ENCODE measurements at places on chromosomes 11 and 22. TPM values are rescaled to one million over a fixed set of nuclear protein-coding genes. Genes with fewer than 3 reads are reported as not detected.

Gene BAIAP2L2
- not detected for total RNA-seq

Gene DUSP8
- 3.2 TPM for total RNA-seq

Gene CNIH2
- total RNA-seq = 8.4 TPM

Gene USH1C
- not detected for total RNA-seq

Gene TPBGL
- not detected for total RNA-seq

Gene UBQLN3
- not detected for total RNA-seq

Gene C11orf97
- not detected for total RNA-seq

Gene TRIM29
- 2.8 TPM for total RNA-seq

Gene NXPE4
- total RNA-seq = not detected

Gene UBQLNL
- not detected for total RNA-seq

Gene SNRPD3
- total RNA-seq = 261 TPM

Gene DMC1
- 3.7 TPM for total RNA-seq

Gene OR5D18
- not detected for total RNA-seq

Gene CRYBB2
- total RNA-seq = 1.6 TPM

Gene TP53I11
- 10.4 TPM for total RNA-seq

Gene CDC45
- total RNA-seq = 58.0 TPM

Gene HBG1
- total RNA-seq = 2.1 TPM

Gene ST14
- 0.10 TPM for total RNA-seq

Gene IL18
- total RNA-seq = 10.3 TPM

Gene ACTN3
- total RNA-seq = not detected

Gene TFIP11
- 13.8 TPM for total RNA-seq

Gene OR5J2
- total RNA-seq = not detected

Gene GLYAT
- not detected for total RNA-seq

Gene ATP5MG
- 59.3 TPM for total RNA-seq

Gene HYLS1
- 18.2 TPM for total RNA-seq

Gene CECR2
- total RNA-seq = 0.06 TPM

Gene FOLR2
- total RNA-seq = not detected

Gene NXPE1
- total RNA-seq = not detected

Gene SLC22A12
- not detected for total RNA-seq

Gene ART5
- total RNA-seq = not detected

Gene POU2F3
- 1.4 TPM for total RNA-seq

Gene CARD16
- 105 TPM for total RNA-seq

Gene MS4A5
- not detected for total RNA-seq

Gene C11orf16
- total RNA-seq = not detected

Gene OR8G5
- not detected for total RNA-seq

Gene TUB
- total RNA-seq = 7.8 TPM

Gene BANF1
- 85.2 TPM for total RNA-seq

Gene BIRC3
- 0.27 TPM for total RNA-seq

Gene NDUFC2
- total RNA-seq = 127 TPM

Gene HEPN1
- total RNA-seq = not detected

Gene CCDC117
- total RNA-seq = 17.2 TPM

Gene PANX3
- total RNA-seq = not detected

Gene NRGN
- 7.1 TPM for total RNA-seq

Gene TEX12
- total RNA-seq = 0.35 TPM

Gene INPPL1
- total RNA-seq = 40.7 TPM

Gene PRG3
- total RNA-seq = not detected

Gene MUC15
- total RNA-seq = 5.9 TPM

Gene RASGRP2
- not detected for total RNA-seq

Gene DDI1
- total RNA-seq = not detected
